ENCODE measurements at places on chromosomes 7 and 10.

DNA sequence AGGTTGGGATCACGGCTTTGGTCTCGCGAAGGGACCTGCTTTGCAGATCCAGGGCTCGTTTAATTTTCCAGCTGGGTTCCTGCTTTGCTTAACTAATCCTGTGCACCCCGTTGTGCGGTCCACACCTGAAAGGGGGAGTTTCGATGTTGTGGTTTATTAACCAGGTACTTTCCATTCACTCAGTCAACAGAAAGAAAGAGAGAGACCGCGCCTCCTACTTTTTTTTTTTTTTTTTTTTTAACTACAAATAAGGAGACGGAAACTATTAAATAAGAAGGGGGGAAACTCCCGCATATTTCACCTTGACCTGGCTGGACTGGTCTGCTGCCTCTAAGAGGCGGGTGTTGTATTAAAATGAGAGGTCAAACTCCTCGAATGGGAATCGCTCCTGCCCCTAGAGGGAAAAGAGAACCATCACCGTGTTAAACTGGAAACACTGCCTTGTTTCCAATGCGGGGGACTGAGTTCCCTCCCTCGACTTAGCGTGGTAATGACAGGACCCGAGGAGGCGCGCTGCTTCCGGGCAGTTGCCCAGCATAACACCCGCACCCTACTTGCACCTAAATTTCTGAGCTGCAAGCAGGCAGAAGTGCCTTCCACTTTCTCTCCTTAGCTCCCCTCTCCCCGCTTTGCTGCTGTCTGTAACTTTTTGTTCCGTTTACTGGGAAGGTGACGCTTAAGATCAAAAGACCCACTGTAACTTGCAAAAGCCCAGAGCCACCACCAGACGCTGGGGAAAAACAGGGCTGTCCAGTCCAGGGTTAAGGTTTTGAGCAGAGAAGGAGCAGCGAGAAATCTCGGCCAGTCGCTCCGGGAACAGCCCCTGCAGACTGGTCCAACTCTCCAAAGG, 1.1 kb upstream of the ITGB8 start:
- no peak for DNase-seq

DNA sequence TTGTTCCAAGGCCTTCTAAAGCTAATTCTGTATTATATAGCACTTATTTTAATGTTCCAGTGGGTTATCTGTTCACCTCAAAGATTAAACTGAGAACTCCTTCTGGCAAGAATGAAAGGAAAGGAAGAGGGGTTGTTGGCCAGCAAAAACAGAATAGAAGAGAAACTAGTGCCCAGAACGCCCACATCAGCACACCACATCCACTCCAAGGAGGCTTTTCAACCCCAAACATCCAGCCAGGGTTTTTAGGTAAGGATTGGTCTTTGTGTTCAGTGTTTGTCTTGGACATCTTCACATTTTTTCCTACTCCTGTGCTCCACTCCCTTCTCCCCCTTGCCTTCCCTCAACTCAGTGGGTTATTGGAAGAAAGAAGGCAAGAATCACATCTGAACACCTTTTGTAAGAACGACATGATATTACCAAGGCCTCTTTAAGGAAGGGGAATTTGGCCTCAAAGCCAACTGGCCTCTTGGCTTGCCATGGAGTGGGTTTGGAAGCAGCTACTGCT, 55.8 kb downstream of the BICC1 start:
- DNase-seq, result no peak

- no peak for DNase-seq
Observed at GRCh38 chr7:13790611-13791010, 198.9 kb downstream of the ETV1 start.

DNA sequence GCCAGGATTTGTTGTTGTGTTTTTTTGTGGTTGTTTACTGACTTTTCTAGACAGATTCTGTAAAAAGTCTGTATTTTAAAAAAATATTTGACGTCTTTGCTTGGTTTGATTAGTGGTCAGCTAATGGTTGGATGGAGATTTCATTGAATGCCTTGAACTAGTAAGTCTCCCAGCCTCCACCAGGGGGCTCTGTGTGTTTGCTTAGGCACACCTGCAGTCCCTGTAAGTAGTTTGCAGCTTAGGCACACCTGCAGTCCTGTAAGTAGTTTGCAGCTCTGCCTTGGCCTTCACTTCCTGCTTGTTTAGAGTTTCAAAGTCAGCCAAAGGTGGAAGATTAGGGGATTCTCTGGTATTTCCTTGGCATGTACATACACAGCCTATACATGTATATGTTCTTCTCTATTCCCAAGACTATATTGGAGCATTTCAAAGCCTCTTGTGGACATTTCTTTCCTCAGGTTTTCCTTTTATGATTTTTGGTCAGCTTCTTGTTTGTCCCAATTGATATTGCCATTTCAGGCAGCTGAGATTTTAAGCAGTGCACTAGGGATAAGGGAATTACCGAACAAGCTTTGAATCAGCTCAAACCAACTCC, 101.6 kb downstream of the CCSER2 start:
- peak; percentile 62 for DNase-seq

GRCh38 chr7:11750191-11750590, 81.8 kb downstream of the THSD7A start:
- no peak for DNase-seq

DNA sequence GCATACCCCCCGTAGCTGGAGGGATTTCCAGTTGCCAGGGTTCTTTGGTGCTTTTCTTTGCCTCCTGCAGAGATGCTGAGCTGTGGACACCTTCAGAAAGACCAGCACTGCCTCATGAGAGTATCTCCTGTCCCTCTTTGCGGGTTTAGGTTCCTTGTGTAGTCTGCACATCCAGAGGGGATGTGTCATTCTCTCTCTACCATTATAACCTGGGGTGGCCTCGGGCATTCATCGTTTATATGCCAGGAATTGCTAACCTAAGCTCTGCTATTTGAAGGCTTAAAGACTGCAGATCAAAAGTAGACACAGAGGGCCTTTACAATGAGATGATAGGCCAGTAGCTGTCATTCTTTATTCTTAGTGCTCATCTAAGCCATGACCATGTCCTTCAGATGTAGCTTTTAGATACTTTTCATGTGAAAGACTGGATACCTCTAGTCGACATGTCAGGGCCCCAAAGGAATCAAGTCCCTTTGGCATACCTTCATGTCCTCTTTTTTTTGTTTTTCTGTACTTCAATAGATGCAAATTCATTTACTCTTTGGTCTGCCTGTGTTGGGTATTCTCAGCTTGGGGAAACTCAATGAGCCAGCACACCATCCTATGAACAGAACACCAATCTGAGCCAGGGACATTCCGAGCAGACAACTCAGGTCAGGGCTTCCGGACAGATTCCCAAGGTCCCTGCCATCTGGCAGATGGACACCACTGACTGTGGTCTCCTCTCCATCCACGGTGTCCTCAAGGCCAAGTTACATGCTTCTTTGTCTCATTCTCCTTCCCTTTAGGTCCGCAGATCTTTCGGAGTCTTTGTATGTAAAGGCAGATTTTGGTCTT, 129.3 kb downstream of the NRF1 start:
- no peak for DNase-seq

GRCh38 chr7:41147606-41148485, 555.0 kb downstream of the INHBA start:
- no peak for DNase-seq

DNA sequence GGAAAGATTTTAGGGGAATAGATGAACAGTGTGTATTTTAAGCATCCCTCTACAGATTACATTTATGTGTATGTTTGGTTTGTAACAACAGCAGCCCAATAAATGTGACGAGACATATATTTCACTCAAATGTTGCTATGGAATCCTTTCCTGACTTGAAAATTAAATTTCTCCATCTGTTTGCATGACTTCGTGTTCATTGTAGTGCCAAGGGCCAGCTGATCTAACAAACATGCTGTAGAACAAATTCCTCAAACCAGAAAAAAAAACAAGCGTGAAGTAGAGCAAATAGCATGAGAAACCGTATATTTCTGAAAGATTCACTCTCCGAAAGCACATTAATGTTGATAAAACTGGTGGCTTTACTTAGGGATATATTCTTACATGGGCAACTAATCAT, 87.8 kb downstream of the NRCAM start:
- no peak for DNase-seq

GRCh38 chr10:329361-330099, 194.3 kb downstream of the ZMYND11 start:
- DNase-seq, result peak; percentile 38

- no peak for DNase-seq
Observed at GRCh38 chr10:101896225-101896877, 52.8 kb upstream of the KCNIP2 start.

- no peak for DNase-seq
Observed at GRCh38 chr7:20201380-20201779, 15.8 kb downstream of the MACC1 start.

DNA sequence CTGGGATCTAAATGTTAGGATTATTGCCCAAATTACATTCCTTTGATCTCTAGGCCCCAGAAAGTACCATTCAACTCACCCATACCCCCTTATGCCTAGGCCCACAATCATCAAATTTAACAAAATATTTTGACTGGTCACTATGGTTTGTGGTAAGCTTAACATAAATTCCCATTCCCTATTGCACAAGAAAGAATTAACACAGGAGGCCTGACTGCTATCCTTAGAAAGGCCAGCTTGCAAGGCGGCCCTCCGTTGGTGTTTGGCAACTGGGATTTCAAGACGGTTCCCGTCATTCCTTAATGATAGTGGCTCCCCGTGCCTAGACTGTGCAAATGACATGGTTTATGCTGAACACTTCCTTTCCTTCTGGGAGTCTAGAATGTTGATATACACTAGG, 29.6 kb downstream of the ARHGAP21 start:
- DNase-seq, result no peak

GRCh38 chr7:158443688-158444483, 143.7 kb downstream of the PTPRN2 start:
- DNase-seq, result no peak

DNA sequence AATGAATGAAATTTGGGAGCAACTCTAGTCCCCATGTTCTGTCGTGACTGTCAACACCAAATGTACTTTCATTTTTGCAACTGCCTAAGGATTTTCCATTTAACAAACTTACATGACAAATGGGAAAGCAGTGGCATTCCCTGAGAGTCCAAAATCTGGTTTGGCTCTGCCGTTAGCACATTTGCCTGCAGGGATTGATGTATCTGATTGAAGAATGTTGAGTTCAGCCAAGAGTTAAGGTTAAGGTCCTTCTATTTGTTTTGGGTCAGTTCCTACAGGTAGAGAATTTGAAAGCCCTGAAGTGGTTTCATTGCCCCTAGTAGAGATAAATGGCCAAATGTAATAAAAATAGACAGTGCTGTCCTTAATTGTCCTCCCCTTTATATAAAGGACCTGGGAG, 406.5 kb upstream of the GALNT17 start:
- no peak for DNase-seq

GRCh38 chr10:117221156-117221711, 19.7 kb upstream of the SLC18A2 start:
- no peak for DNase-seq

GRCh38 chr10:565676-566075, 123.8 kb downstream of the DIP2C start:
- no peak for DNase-seq

- DNase-seq, result no peak
Observed at GRCh38 chr10:120727001-120727400, 124.2 kb upstream of the WDR11 start.

DNA sequence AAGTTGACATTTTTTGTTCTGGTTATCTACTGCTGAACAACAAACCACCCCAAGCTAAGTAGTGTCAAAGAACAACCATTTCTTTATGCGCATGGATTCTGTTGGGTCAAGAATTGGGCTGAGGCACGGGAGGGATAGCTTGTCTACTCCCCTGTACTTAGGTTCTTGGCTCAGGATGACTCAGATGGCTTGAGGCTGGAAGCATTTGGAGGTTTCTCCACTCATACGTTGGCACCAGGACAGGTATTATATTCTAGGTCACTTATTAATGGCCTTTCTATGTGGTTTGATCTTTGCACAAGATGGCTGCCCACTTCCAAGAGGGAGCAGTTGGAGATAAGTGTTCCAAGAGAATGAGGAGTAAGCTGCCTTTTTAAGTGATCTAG, 11.8 kb upstream of the TFAM start:
- DNase-seq, result no peak

GRCh38 chr7:137804836-137805235, 41.9 kb downstream of the DGKI start:
- no peak for DNase-seq

DNA sequence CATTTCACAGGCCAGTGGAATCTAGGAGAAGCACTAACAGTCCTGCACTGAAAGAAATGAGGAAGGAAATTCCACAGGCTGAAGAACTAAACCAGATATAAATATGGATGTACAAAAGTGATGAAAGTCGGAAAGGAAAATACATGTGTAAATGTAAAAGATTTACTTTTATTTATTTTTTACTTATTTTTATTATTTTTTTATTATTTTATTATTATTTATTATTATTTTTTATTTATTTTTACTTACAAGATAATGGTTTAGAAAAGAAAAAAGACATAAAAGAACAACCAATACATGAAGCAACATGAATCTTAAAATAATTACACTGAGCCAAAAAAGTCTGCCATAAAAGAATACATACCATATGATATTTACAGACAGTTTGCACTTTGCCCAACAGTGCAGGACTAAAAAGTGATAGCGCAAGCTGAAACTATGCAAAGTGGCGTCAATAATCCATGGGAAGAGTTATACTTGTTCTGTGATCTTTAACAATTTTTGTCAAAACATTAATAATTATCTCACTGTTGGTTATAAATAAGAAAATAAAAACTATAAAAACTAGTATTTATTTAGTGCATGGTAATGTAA, 317.8 kb upstream of the MKI67 start:
- DNase-seq, result no peak

GRCh38 chr10:48792687-48793096, 108.0 kb downstream of the WDFY4 start:
- DNase-seq, result no peak

DNA sequence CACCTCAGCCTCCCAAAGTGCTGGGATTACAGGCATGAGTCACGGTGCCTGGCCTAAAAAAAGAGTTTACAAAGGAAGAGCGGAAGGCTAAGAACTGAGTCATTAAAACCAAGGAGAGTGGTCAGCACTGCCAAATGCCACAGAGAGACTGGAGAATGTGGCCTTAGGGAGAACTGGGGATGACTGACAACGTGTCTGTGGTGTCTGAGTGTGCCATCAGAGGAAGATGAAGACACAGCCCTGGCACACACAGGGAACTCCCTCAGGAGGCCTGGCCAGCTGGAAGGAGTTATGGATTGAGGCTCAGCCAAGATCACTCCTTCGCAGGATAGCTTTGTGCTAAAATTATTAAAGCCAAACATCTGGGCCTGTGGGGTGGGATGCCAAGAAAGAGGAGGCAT, 3.9 kb upstream of the INA start:
- DNase-seq, result no peak

GRCh38 chr7:471191-471865, 48.3 kb downstream of the PDGFA start:
- DNase-seq, result no peak

Data from CD4-positive, alpha-beta T cell treated with Interleukin-6 at 100 ng/mL for 8 hours (primary cell).